ENCODE measurements at places on chromosomes 7 and 10.
A peak's percentile ranks its signal among the peaks of the same experiment; 100 is the strongest.

GRCh38 chr7:45446195-45446944, 127.8 kb upstream of the ADCY1 start:
- no peak for DNase-seq

DNA sequence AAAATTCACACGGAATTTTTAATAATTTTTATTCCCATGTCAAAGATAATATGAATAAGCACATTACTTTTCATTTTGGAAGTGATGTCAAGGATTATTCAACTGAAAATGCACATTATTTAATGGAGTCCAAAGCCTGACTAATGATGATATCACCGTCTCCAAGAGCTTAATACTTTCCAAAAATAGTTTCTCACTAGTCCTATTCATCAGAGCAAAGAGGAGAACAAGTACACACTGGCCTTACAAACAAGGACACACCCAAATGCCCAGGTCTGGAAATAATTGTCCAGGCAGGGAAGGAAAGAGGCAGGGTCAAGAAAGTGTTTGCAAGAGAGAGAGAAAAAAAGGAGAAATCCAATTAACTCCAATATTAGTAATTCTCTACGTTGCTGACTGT, 216.8 kb upstream of the CCDC6 start:
- DNase-seq, result no peak

DNA sequence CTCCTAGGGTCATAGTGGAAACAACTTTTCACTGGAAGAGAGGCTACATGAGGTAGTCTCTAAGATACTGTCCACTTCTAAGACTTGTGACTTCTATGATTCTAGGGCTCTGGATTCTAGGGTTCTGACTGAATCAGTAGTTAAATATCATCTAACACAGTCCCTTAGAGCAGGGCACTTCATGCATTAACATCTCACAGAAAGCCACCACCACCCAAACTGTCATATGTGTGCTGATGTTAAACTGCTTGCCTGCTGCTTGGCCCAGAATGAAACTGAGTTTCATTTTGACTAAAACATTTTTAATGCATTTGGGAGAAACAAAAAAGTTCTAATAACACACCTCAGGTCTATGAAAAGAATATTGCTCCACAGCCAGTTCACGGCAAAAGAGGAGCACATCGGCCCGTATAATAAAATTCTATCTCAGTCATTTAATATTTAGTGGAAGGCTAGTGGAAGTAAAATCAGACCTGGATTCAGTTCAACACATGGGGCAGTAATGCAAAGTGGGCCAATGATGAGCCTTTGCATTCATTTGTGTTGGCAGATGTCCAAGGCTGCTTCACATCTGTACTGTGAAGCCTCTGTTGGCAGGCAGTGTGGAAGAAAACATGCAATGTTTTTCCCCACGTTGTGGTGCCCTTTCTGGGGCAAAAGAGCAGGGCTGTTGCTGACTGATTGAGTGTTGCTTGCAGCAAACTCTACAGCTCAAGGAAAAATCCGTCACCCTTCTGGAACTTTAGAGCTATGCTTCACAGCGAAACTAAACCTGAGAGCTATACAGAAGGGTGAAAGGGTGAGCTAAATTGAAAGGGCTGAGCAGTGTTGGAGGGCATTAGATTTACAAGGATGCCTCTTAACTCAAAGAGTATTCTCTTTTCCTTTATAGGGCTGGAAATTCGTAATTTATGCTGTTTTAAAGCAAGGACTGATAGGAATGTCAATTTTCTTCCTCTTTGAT, 33.5 kb upstream of the AUTS2 start:
- no peak for DNase-seq

- no peak for DNase-seq
These were observed 197.5 kb downstream of the PTN start for GRCh38 chr7:137146012-137146455.

GRCh38 chr10:111429288-111430028, 352.6 kb downstream of the ADRA2A start:
- DNase-seq, result no peak

DNA sequence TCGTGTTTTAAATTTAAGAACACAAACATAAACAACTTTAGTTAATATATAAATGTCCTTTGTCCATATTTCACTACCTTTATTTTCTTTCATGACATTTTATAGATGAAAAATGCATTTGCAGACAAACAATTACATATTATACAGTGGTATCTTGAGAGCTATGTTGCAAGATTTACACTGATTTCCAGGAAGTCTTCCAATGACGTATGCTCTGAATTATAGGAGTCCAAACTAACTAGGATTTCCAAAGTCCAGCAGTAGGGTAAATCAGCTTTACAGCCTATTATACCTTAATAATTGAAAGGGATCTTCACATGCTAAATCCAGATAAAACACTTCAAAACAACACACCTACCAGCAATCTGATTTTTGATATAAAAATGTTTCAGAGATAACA, 69.4 kb downstream of the HYCC1 start:
- no peak for DNase-seq

- no peak for DNase-seq
These were observed 67.8 kb downstream of the ZNRF2 start for GRCh38 chr7:30352169-30352568.

GRCh38 chr10:132881186-132881920, 61.0 kb downstream of the CFAP46 start:
- DNase-seq, result no peak

- DNase-seq, result no peak
These were observed 5.8 kb upstream of the ALOX5 start for GRCh38 chr10:45368181-45368580.

GRCh38 chr7:127911968-127912511, 119.2 kb downstream of the LRRC4 start:
- DNase-seq, result no peak

DNA sequence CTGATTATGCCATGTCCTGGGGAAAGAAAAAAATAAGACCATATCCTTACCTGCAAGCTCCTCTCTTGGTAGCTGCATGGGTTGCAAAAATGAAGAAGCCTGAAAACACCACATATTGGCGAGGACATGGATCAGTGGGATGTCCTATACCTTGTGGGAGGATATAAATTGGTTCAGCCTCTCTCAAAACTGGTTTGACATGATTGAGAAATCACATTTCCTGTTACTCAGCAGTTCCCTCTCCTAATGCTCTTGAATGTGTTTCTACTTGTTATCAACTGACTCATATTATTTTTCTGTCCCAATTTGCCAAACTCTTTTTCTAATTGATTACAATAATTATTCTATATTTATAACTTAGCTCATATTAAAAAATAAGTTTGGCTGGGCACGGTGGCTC, 380.2 kb downstream of the EXOC4 start:
- DNase-seq, result no peak

DNA sequence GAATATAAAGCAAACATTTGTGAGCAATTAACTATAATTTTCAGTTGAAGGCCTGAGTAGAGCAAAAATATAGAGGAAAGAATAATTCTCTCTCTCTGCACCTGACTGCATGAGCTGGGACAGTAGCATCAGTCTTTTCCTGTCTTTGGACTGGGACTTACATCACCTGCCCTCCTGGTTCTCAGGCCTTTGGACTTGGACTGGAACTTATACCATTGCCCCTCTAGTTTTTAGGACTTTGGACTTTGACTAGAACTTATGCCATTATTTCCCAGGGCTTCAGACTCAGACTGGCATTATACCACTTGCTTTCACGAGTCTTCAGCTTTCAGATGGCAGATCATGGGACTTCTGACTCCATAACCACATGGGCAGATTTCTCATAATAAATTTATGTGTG, 81.0 kb upstream of the SLC25A13 start:
- no peak for DNase-seq

- DNase-seq, result no peak
These were observed 266.5 kb downstream of the AUTS2 start for GRCh38 chr7:69864822-69865221.

- DNase-seq, result no peak
These were observed 4.4 kb downstream of the DDIT4 start for GRCh38 chr10:72277996-72278667.

DNA sequence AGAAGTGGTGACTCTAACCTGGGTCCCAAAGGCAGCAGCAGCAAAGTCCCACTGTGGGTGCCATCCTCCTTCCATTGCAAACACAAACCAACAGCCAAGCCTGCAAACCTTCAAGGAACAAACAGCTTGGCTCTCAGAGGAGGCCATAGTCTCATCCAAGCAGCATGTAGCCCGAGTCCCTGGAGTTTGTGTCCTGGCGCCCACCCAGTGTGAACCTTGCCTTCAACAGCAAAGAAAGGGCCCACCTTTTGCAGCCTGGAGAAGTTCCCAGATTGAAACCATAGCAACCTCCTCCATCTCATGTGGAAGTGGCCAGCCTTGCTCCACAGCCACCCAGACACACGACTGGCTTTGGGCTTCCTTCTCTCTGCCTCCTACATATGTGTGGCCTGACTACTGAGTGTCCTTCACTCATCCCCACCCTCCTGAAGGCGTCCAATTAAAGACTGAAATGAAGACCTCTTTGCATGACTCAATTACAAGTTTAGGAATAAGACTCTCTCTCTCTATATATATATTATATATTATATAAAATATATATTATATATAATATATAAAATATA, 106.1 kb downstream of the C10orf90 start:
- DNase-seq, result no peak

- DNase-seq, result no peak
These were observed 160.6 kb downstream of the C10orf105 start for GRCh38 chr10:71558991-71559390.

DNA sequence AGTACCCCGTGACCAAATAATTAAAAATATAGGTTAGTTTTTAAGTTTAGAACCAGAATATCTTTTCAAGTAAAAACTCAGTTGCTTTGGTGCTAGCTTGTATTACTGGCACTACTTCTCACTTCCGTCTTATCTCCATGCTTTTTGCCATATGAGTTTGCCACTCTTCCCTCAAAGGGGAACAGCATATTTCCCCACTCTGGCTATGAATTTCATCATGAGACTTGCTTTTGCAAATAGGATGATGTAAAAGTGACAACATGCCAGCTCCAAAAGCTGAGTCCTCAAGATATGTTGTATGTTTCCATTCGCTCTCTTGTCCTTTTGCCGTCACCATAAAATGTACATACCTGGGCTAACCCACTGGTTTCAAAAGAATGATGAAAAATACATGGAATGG, 178.1 kb upstream of the SEMA3A start:
- no peak for DNase-seq

- no peak for DNase-seq
These were observed 63.9 kb downstream of the SND1 start for GRCh38 chr7:127715901-127716300.

GRCh38 chr10:129743738-129744133, 220.3 kb downstream of the EBF3 start:
- no peak for DNase-seq

DNA sequence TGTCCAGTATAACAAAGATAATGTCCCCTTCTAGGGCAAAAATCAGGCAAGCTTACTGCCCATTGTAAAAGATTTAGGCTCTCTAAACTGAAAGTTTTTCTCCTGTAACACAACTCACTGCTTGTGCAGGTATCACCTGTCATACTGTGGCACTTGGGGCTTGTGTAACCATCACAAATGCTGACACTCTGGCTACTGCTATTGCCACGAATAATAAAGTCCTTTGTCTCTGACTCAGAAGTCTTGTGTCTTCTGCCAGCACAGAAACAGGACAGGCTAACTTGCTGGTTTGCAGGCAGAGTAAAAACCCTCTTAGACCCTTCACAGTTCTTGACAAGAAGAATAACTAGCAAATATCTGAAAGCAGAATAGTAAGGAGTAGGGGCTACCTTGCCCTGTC, 273.9 kb downstream of the RPS24 start:
- no peak for DNase-seq

DNA sequence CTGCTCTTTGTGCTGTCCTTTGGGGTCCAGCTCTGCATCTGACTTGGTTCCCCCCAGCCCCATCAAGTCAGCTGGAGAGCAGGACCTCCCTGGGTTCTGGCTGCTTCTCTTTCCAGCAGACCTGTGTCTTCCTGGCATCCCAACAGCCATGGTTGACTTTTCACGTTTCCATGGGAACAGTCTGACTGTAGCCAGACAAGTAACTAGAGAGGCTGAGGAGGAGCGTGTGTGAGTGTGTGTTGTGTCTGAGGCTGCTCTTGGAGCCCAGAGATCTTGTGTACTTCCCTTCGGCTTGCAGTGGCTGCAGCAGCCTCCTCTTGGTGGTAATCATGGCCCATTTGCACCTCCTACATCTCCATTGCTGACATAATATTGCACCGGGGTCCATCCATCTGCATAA, 332.0 kb downstream of the RPS24 start:
- DNase-seq, result no peak

- no peak for DNase-seq
These were observed 503.3 kb downstream of the SORCS1 start for GRCh38 chr10:106661133-106661766.

GRCh38 chr10:131031346-131031745, 280.2 kb downstream of the TCERG1L start:
- DNase-seq, result no peak

DNA sequence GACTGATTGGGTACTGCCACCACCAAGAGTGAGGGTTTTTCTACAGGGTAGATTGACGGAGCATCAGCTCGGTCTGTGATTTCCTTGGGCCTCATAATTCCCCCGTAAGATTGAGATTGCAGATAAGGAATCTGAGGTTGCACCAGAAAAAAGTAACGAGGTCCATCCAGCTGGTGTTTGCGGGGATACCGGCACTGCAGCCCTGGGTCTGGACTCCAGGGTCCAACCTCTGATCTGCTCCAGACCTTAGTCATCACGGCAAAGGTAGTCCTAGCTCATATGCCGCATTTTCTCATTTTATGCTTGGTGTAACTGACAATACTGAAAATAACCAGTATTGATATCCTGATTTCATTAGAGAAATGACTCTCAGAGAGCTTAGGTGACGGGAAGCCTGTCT, 3.9 kb downstream of the CARD11 start:
- no peak for DNase-seq

DNA sequence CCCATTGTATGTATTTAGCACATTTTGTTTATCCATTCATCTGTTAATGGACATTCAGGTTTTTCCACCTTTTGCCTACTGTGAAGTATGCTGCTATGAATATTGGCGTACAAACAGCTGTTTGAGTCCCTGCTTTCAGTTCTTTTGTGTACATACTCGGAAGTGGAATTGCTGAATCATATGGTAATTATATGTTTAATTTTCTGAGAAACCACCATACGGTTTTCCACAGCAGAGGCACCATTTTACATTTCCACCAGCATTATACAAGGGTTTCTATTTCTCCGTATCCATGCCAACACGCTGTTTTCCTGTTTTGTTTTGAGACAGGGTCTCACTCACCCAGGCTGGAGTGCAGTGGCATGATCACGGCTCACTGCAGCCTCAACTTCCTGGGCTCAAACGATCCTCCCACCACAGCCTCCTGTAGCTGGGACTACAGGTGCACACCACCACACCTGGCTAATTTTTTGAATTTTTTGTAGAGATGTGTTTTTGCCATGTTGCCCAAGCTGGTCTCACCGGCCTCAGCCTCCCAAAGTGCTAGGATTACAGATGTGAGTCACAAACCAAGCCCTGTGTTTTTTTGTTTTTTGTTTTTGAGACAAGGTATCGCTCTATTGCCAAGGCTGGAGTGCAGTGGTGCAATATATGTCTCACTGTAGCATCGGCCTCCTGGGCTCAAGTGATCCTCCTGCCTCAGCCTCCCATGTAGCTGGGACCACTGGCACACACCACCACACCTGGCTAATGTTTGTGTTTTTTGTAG, 22.1 kb upstream of the FBXW4 start:
- DNase-seq, result peak; percentile 15
